PC-3 (cell line): ENCODE measurements at places on chromosomes 11 and 22. TPM values are rescaled to one million over a fixed set of nuclear protein-coding genes. Genes with fewer than 3 reads are reported as not detected.

Gene NLRP10
- 1.9 and 8.9 TPM in 2 replicates for total RNA-seq

Gene STX5
- total RNA-seq = 41.4 and 48.2 TPM in 2 replicates

Gene OSM
- total RNA-seq = not detected in 2 replicates

Gene MUC5AC
- 0.11 and 0.35 TPM in 2 replicates for total RNA-seq

Gene SMTN
- total RNA-seq = 145 and 167 TPM in 2 replicates

Gene PRR33
- not detected in 2 replicates for total RNA-seq

Gene SCGB2A2
- total RNA-seq = not detected in 2 replicates

DNA sequence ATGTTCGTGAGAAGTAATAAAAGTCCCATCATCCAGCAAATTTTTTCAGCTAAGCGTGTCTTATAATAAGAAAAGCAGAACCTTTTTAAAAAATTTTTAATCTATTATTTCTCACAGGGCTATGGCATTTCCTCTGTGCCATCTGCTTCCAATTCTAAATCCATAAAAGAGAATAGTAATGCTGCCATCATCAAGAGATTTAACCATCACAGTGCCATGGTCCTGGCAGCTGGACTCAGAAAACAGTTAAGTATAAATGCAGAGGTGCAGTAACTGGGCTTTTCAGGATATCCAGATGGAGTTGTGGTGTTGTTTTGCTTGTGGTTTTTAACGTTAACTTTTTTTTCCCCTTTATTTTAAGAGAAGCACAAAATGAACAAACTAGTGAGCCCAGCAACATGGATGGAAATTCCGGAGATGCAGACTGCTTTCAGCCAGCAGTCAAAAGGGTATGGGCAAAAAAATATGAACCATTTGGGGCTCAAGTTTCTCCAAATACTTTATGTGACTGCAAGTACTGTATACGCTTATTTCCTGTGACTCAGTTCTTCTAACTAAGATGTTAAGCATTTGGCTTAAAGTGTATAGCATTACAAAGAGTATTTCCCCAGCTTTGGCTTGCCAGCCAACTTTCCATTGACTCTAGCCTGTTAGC is 25.2 kb downstream of the GTF2H1 start:
- no peak overlapping the region for H3K4me3 ChIP-seq
- no peaks in the 10 kb centered on the region for H3K27me3 ChIP-seq
- H3K27ac ChIP-seq = peak overlapping the region; percentile 54
- peaks cover 18% of the 10 kb centered on the region for H3K4me1 ChIP-seq
- peaks cover 24% of the 10 kb centered on the region for H3K36me3 ChIP-seq

- H3K4me3 ChIP-seq = no peak overlapping the region
- H3K27ac ChIP-seq = no peak overlapping the region
- H3K27me3 ChIP-seq = no peaks in the 10 kb centered on the region
- no peaks in the 10 kb centered on the region for H3K36me3 ChIP-seq
- H3K4me1 ChIP-seq = peaks cover 42% of the 10 kb centered on the region
These were observed 15.2 kb upstream of the EIF3D start for GRCh38 chr22:36544107-36544620.

DNA sequence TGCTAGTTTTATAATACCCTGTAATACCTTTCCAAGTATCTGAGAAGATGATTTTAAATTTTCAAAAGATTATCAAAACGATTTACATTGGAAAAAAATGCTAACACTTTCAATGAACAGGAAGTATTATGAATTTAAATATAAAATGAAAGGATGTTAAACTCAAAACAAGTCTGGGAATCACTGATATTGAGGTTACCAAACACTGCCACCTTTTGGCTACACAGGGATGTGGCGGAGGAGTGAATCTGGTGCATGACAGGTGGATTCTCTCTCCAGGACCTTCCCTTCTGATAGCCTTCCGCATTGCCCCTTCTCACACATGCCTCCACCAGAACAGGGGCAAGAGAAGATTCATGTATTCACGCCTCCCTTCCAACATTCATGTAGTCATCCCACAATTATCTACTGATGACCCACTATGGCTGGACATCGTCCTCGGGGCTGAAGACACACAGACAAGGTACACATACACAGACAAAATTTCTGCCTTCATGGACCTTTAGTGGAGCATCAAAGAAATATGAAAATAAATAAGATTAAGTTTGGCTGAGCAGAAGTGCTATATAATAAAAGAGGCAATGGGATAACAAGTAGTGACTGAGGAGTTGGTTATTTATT is 34.7 kb downstream of the ATG16L2 start:
- H3K36me3 ChIP-seq = no peaks in the 10 kb centered on the region
- H3K4me1 ChIP-seq = no peaks in the 10 kb centered on the region
- no peak overlapping the region for H3K27ac ChIP-seq
- no peak overlapping the region for H3K4me3 ChIP-seq
- no peaks in the 10 kb centered on the region for H3K27me3 ChIP-seq

DNA sequence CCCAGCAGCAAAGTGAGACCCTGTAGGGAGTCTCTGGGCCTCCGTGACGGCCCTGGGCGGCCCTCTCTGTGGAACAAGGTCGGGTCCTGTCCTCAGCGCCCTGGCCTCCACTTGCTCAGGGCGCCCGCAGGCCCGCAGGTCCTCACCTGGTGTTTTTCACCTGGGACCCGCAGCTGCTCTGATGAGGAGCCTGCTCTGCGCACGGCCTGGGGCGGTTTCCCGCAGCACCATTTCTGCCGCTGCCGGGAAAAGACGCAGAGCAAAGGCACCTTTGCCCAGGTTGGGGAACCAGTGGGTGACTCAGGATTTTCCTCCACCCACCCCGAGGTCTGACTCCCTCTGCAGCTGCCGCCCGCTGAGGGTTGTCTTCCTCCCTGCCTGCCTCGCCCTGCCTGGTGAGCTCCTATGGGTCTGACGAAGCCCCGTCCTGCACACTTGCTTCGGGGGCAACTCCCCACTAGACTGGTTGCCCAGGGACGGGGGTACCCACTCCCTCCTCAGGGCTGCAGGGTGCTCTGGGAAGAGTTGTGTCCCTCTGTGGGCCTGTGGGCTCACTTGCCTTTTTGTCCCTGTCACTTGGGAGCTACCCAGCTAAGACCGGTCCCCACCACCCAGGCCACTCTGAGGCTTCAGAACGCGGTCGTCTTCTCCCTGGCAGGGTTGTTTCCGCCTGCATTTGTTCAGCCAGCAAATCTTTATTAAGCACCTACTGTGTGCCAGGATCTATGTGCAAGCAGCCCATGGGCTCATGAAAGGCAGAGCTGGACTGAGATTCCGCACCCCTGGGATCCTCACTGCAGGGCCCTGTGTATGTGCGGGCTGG is 89.5 kb downstream of the KCNQ1 start:
- H3K36me3 ChIP-seq = no peaks in the 10 kb centered on the region; the same call in 1 of the 2 replicates
- H3K4me1 ChIP-seq = peaks cover 20% of the 10 kb centered on the region
- peak overlapping the region; percentile 92 for H3K27ac ChIP-seq

DNA sequence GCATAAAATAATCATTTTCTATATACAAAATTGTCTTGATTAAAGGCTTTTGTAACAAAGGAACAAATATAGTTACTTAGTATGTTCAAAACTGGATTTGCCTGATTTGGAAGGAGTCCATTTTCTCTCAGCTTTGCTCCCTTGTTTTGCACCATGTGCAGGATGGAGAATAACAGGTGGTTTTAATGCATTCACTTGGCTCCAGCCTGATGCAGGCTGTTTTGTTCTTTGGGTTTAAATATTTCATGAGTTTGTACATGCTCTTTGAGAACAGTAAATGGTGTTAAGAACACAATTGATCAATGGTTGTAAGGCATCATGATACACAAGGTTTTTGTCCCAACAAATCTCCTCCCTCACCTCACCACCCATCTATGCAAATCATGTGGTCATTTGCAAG is 886.9 kb upstream of the CCDC90B start:
- no peaks in the 10 kb centered on the region for H3K36me3 ChIP-seq
- H3K27me3 ChIP-seq = no peaks in the 10 kb centered on the region
- H3K4me3 ChIP-seq = no peak overlapping the region
- no peaks in the 10 kb centered on the region for H3K4me1 ChIP-seq

DNA sequence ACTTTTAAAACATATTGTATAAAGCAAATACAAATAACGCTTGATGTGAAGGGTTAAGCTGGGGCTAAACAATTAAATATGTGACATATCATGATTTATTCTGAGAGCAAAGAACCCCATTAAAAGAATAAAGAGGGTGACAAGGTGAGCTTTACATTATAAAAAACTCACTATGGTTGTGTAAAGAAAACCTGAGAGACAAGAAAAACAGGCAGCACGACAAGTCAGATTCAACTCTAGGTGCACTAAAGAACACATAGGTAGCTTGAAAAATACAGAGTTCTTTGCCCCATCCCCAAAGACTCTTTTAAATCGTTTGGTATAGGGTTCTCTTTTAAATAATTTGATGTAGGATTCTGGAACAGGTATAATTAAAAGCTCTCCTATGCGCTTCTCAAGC is 63.5 kb downstream of the LUZP2 start:
- H3K4me3 ChIP-seq = no peak overlapping the region
- H3K36me3 ChIP-seq = no peaks in the 10 kb centered on the region
- no peak overlapping the region for H3K27ac ChIP-seq
- no peaks in the 10 kb centered on the region for H3K27me3 ChIP-seq

GRCh38 chr11:20023082-20023426 is 137.2 kb downstream of the DBX1 start:
- H3K36me3 ChIP-seq = no peaks in the 10 kb centered on the region
- H3K27me3 ChIP-seq = no peaks in the 10 kb centered on the region
- DNase-seq = no peak
- H3K27ac ChIP-seq = peak overlapping the region; percentile 77
- H3K4me3 ChIP-seq = no peak overlapping the region

GRCh38 chr22:24384131-24384530 is 43.3 kb upstream of the ADORA2A start:
- H3K4me1 ChIP-seq = no peaks in the 10 kb centered on the region
- no peaks in the 10 kb centered on the region for H3K36me3 ChIP-seq
- DNase-seq = no peak
- no peak overlapping the region for H3K4me3 ChIP-seq
- no peaks in the 10 kb centered on the region for H3K27me3 ChIP-seq

DNA sequence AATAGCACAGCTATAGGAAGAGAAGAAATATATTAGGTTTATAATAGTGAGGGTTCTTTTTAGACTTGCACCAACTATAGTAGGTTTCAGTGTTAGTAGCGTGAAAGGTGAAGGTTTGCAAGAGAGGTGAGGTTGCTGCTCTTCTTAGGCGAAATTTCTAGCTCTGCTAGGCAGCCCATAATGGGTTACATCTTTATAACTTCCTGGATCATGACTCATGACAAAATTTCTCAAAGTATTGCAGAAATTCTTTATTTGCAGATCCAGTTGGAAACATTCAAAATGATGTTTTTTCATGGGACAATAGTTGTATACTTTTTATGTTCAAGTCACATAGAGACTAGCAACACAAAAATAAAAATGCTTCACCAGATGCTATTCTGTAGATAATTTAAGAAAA is 260.0 kb downstream of the SOX6 start:
- no peak for DNase-seq
- no peak overlapping the region for H3K4me3 ChIP-seq
- no peaks in the 10 kb centered on the region for H3K36me3 ChIP-seq
- no peaks in the 10 kb centered on the region for H3K4me1 ChIP-seq
- no peaks in the 10 kb centered on the region for H3K27me3 ChIP-seq

GRCh38 chr22:29873943-29874342 is 9.0 kb upstream of the MTMR3 start:
- no peaks in the 10 kb centered on the region for H3K4me1 ChIP-seq
- H3K27ac ChIP-seq = no peak overlapping the region
- no peak overlapping the region for H3K4me3 ChIP-seq
- no peak for DNase-seq
- H3K36me3 ChIP-seq = no peaks in the 10 kb centered on the region

DNA sequence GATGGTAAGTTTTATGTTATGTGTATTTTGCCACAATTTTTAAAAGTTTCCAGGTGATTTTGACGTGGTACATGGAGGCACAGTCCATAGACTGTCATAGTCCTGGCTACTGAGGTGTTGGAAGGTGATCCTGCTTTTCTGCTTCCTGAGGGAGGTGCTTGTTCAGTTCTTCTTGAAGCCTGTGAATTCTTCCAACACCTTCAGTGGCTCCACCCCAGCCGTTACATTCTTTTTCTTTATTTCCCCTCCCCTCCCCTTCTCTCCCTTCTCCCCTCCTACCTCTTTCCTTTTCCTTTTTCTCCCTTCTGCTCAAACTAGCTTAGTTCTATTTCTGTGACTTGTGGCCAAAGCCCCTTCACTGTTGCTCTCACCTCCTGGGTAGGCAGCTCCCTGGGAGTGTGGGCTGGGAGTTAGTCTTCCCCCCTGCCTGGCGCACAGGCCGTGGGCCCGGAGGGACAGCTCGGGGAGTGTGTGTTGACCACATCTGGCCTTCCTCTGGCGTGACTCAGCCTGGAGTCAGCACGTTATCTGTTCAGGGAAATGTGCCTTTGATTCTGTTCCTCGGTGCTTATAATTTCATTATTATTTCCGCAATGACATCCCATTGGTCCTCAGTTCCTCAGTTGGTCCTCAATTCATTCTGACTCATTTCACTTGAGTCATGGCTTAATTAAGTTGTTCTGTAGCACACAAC is 566.2 kb downstream of the TBC1D22A start:
- peak overlapping the region; percentile 44; the same call in 1 of the 2 replicates for H3K4me3 ChIP-seq
- H3K27me3 ChIP-seq = no peaks in the 10 kb centered on the region
- H3K27ac ChIP-seq = peak overlapping the region; percentile 79
- H3K36me3 ChIP-seq = no peaks in the 10 kb centered on the region

DNA sequence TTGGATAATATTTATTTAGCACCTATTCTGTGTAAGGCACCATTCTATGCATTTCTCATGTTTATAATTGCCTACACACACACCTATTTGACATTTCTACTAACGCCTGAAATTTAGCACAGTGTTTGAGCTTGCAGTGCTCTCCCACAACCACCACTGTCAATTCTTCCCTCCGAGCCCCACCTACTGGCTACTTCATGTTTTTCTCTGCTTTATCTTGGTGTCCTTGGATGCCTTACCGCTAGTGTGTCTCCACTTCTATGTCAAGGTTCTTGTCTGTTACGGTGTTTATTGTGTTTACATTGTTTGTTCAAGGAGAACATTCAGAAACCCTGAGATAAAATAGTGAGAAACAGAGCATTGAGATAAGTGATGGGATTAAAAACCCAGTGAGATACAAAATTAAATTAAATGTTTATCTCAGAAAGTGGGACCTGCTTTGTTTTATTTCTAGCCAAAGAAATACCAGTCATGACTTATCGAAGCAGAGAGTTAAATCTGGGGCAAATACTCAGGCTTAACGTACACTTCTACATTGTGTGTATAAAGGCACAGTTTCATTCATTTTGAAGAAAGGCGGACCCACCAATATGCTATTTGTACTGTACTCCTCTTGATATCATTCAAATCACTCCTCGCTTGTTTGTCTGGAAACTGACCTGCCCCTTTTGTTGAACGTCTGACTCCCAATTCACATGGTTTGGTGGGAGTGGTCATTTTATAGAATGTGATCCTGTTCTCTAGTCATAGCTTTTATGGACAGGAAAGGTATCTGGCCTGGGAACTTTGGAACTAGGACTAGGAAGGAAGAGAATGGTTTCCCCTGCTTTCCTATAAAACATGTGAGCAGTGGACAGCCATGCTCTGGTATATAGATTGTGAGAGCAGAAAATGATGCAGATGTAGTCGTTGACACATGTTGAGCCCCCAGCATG is 39.2 kb upstream of the SLC36A4 start:
- peaks cover 10% of the 10 kb centered on the region for H3K27me3 ChIP-seq
- no peak overlapping the region for H3K27ac ChIP-seq
- H3K36me3 ChIP-seq = no peaks in the 10 kb centered on the region
- no peaks in the 10 kb centered on the region for H3K4me1 ChIP-seq
